ENCODE measurements at places on chromosomes 1 and 21.

GRCh38 chr1:116371752-116372151 is 1.3 kb upstream of the ATP1A1 start:
- no peak for DNase-seq

DNA sequence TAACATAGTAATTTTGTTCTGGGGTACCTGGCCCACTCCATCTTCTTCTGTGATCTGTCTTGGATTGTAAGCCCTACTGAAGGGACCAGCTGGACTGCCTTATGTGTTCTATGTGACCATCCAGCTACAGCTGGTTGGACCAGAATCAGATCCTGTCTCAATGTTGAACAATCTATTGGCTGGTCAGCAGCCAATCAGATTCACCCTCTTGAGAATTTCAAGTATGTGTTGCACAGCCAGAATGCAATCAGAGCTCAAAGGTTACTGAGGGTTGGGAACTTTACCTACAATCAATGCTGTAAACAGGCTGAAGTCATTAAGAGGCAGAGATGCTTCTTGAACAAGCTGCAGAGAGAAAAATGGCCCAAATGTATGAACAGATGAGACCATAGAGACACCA is 61.9 kb downstream of the KCNC4 start:
- no peak for DNase-seq

DNA sequence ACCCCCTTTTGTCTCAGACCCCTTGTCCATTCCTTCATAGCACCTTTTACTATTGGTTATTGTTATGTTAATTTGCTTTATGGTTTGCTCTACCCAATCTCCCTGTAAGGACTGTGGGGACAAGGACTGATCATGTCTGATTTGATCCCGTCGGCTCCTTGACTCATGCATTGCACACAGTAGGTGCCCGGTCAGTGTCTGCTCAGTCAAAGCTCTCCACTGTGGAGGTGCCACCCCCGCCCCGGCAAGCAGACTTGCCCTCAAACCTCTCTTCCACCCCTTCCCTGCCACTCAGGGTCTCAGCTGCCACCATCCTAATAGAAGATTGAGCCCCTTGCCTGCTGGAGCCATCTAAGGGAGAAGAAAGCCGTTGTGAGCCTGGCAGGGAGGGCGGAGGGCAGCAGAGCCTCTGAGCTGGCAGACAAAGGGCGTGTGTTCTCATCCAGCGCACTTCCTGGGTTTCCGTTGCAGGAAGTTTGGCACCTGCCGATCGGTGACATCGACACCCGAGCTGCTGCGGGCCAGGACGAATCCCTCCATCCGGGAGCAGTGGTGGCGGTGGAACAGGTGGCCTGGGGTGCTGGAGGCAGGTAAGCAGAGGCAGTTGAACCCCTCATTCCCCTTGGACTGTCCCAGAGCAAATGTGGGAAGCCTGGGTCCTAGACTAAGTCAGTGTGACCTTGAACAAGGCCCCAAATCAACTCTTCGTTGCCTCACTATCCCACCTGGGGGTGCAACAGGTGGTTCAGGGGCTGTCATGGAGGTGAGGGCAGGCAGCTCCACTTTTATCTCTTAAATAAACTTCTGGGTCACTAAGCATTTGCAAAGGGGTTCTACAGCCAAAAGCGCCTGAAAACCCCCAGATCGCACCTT is 2.2 kb upstream of the FBLIM1 start:
- no peak for DNase-seq

GRCh38 chr1:156413391-156414246 is 44.6 kb downstream of the RHBG start:
- DNase-seq, result no peak

GRCh38 chr1:40379785-40380452 is 6.4 kb downstream of the SMAP2 start:
- DNase-seq, result no peak

DNA sequence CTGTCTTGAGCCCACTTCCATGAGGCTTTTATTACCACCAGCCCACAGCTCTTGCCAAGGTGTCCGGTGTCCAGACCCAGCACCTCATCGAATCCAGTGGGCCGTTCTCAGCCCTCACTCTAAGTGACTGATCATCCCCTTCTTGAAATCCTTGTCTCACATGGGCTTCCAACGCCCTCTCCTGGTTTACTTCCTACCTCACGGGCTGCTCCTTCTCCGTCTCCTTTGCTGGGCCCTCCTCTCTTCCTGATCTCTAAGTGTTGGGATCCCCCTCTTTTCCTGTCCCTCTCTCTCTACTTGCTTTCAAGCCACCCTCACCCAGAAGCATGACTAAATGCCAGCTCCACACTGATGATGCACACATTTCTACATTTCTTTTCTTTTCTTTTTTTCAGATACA is 9.0 kb upstream of the RHBG start:
- DNase-seq, result no peak

GRCh38 chr21:45126204-45126626 is 51.8 kb downstream of the ADARB1 start:
- no peak for DNase-seq

DNA sequence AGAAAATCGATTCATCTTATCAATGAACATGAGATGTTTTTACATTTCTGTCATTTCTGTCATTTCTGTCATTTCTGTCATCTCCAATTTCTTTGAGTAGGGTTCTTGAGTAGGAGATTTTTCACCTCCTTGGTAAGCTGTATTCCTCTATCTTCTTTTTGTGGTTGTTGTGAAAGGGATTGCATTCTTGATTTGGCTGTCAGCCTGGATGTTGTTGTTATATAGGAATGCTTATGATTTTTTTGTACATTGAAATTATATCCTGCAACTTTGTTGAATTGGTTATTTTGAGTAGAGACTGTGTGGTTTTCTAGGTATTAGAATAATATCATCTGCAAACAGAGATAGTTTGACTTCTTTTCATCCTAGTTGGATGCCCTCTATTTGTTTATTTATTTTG is 1233.7 kb downstream of the PLA2G4A start:
- no peak for DNase-seq

DNA sequence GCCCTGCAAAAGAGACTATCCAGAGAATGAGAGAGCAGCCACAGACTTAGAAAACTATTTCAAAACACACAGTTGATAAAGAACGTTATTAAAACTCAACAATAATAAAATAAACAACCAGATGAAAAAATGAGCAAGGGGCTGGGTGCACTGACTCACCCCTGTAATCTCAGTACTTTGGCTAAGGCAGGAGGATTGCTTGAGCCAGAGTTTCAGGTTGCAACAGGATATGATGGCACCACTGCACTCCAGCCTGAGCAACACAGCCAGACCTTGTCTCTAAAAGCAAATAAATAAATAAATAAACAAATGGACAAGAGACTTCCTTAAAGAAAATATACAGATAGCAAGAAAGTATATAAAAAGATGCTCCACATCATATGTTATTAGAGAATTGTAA is 144.6 kb downstream of the LRRIQ3 start:
- DNase-seq, result no peak

DNA sequence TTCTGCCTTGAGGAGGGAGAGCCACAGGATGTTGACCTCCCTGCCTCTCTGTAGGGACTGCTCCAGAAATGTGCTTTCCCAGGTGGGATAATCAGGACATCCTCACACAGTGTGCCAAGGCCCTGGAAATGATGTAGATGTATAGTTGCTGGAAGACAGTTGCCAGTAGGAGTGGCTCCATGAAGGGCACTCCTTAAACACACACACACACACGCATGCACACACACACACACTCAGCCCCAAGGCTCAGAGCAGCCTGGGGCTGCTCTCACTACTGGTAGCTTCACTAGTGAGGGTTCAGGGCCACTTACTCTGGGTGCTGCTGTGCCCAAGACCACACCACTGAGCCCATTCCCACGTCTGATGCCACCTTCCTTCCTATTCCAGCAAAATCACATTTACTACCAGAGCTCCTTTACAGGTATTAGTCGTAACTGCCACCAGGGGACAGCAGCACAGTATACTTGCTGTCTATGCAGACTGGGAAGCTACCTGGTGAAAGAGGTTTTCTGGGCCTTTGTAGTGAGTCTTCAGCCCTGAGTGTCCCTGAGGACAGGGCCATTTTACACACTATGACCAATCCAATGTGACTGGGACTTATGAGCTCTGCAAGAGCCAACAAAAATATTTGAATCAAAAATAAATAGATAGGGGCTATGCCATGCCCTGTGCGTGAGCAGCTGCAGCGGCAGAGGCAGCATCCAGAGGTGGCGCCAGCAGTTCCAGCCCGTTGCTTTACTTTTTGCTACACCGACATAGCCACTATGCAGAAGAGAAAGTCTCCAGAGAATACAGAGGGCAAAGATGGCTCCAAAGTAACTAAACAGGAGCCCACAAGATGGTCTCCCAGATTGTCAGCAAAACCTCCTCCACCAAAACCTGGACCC is 15.0 kb downstream of the CRNN start:
- no peak for DNase-seq

DNA sequence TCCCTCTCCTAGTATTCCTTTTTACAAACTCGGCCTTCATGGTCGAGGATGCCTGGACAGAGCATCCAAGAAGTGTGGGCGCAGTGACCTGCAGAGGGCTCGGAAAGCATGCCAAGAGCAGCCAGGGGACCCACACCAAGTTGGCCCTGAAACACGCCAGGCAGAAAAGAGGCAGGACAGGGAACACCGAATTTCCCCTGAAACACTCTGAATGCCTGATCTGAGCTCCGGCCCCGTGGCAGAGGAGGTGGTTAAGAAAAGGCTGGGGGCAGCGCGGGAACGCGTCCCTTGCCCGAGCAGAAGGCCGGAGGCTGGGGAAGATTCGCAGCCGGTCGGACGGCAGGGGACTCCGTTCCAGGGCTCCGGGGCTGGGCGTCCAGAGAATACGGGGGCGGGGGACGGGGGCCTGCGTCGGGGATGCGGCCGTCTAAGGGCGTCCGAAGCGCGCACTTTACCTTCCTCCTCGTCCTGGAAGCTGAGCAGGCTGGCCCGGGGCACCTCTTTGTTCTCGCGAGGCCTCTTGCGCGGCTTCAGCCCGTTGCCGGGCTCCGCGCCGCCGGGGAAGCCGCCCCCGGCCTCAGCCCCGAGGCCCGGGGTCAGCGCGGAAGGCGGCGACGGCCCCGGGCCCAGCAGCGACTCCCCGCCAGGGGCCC is 558 bp downstream of the PAXBP1 start:
- no peak for DNase-seq

GRCh38 chr1:78279051-78279450 is 211.7 kb upstream of the PTGFR start:
- DNase-seq, result no peak

DNA sequence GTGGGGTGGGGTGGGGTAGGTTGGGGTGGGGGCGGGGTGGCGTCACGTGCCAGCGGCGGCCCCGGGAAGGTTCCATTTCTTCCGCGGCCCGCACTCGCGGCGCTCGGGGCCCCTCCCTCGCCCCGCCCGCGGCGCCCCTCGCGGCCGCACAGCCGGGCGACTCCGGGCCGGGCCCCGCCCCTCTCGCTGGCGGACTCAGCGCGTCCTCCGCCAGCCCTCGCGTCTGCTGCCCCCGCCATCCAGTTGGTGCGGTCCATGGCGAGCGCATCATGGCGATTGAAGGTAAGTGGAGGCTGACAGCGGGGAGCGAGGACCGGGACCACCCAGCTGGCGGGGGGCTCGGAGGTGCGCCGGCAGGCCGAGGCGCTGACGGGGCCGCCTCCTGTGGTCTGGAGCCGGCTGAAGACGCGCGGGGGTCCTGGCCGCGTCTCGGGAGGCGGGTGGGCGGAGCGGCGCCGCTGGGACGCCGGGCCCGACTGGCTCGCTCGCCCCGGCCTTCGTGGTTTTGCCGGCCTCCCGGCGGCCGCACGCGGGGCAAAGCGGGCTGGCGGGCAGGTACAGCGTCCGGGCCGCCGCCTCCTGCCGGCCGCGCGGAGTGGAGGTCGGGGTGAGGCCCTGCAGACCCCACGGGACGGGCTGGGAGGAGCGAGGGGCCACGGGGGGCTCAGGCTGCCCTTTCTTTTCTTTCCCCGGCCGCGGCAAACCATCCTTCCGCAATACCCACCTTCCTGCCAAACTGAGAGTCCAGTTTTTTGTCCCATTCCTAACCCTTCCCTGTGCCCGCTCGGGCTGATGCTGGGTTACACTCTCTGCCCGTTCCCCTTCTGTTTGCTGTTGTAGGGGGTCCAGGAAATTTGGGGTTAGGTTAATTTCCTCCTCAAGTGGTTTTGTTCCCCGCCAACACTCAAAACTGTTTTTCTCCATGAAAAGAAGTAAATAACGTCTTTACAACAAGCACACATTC is at the start of gene SYT14:
SYT14 (plus strand) TSS at position 222 of the 964 bp plus-strand sequence; CDS start at position 270, 48 bp downstream.
- DNase-seq, result no peak

DNA sequence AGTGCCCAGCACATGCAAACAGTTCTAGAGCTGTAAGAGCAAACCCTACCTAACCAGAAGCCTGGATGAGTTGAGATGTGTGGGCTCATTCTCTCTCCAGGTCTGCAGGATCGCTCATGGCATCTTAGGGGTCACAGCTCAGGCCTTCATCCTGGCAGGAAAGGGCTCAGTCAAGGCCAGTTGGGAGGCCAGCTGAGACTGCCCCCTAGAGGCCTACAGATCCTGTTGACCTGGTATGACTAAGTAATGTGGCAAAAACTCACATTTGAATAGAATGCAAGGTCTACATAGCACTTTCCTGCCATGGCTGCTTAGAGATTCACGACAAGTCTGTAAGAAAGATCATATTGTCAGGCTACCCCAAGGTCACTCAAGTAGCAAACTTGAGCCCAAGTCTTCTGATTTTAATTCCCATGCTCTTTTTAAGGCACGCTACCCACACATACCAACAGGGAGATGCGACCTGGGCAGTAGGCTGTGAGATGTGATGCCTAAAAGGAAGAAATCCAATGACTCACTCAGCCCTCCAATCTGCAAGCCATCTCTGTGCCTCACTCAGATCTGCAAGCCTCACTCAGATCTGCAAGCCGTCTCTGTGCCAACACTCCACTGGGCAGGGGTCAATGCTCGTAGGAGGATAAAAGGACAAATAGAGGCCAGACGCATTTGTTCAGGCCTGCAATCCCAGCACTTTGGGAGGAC is 5.1 kb upstream of the CAPN8 start:
- DNase-seq, result no peak

DNA sequence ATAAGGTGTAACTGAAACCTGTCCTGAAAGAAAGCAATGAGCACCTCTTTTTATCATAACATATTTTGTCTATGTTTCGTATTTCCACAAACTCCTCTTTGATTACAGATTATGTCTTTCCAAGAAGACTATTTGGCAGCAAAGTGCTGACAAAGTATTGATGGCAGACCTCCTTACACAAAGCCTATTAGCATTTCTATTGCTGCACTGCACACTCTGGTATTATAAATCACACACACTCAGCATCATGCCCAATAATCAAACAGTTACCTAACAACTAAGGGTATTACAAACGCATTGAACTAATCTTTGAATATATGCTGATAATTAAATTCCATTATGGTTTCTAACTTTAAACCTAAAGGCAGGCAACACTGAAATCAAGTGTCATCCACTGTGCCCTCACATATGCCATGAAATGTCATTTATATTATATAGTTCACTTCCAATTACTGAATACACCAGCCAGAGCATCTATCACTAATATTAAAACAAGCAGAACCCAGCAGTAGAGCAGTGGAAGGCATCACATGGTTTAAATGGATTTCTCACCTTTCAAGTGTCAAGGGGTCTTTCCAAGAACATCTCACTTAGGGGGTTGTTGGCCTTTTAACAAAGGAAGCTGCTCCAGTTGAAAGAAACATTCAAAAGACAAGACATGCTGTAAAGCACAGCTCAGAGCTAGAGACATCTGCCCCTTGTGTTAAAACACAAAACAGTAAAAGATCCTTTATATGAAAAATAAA is 239.1 kb downstream of the RERE start:
- no peak for DNase-seq

- no peak for DNase-seq
These were observed 1.7 kb upstream of the GJB5 start for GRCh38 chr1:34753163-34753562.

All from stimulated activated CD4-positive, alpha-beta T cell treated with anti-CD3 and anti-CD28 coated beads, TNF-alpha, amount 100 ng/mL, for 1 hour (primary cell).